ENCODE measurements at places on chromosomes 1 and 21. TPM values are rescaled to one million over a fixed set of nuclear protein-coding genes. Genes with fewer than 3 reads are reported as not detected.

AGRN gene
- total RNA-seq = 914 TPM

PTPRC gene
- total RNA-seq = not detected

PGLYRP4 gene
- total RNA-seq = not detected

FCRL5 gene
- total RNA-seq = not detected

SYT11 gene
- 419 TPM for total RNA-seq

INAVA gene
- 2.4 TPM for total RNA-seq
